Neuronal stem cell (in vitro differentiated cells): ENCODE measurements at places on chromosomes 1 and 21.

DNA sequence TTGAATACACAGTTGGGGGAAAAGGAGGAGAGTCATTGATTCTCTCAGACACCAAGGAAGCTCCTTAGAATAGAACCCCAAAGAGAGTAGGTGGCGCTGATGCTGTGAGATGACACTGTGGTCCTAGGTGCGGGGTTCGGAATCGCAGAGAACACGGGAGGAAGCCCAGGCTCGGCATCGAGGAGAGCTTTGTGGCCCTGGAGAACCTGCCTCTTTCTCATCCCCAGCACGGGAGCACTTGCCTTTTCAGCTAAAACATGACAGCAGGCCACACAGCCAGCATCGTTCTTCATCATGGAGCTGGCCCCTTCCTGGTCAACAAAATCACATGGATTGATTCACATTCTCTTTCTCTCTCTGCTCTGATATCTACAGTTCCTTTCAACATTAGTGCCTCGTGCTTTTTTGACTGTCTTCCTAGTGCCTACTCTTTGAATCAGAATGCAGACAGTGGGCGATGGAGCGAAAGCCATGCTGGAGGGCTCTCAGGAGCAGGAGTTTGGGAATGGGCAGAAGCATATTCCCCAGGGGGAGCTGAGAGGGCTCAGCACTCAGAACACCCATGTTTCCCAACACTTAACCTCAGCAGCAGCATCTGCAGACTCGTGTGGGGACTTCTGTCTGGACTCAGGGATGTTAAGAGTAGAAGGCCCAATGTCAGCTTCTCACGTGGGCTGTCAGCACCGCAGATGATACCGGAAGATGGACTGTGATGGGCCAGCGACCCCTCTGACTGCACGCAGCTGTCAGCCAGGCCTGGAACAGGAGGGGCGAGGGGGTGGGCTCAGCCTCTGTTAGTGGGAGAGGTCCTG, 539.4 kb downstream of the KIF26B start:
- no peak for DNase-seq
- H3K27ac ChIP-seq: no peak overlapping the region
- no peaks in the 10 kb centered on the region for H3K36me3 ChIP-seq
- no peaks in the 10 kb centered on the region for H3K27me3 ChIP-seq
- no peaks in the 10 kb centered on the region for H3K4me1 ChIP-seq
- H3K4me3 ChIP-seq: no peak overlapping the region

DNA sequence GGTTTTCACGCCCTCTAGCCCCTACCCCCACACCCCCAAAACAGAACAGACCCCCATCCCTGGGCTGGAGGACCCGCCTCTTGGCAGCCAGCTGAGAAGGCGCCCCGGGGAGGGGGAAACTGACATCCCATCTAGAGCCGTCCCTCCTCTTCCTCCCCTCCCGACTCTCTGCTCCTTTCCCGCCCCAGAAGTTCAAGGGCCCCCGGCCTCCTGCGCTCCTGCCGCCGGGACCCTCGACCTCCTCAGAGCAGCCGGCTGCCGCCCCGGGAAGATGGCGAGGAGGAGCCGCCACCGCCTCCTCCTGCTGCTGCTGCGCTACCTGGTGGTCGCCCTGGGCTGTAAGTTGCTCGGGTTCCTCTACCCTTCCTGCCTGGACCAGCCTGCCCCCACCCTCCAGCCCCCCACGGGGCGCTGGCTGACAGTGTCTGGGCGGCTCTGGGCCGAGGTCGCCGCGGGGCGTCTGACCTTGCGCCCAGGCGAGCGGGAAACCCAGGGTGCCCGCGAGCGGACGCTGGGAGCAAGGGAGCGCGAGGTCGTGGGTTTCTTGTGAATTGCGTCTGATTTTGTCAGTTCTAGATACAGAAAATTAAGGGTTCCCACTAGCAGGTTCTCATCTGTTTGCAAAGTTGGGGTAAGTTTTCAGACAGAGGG, 618 bp downstream of the JAM2 start:
- no peaks in the 10 kb centered on the region for H3K27me3 ChIP-seq
- peaks cover 26% of the 10 kb centered on the region for H3K36me3 ChIP-seq
- peaks cover 5% of the 10 kb centered on the region for H3K4me1 ChIP-seq
- peak overlapping the region; percentile 87 for H3K4me3 ChIP-seq
- DNase-seq: peak; percentile 47
- H3K27ac ChIP-seq: no peak overlapping the region

DNA sequence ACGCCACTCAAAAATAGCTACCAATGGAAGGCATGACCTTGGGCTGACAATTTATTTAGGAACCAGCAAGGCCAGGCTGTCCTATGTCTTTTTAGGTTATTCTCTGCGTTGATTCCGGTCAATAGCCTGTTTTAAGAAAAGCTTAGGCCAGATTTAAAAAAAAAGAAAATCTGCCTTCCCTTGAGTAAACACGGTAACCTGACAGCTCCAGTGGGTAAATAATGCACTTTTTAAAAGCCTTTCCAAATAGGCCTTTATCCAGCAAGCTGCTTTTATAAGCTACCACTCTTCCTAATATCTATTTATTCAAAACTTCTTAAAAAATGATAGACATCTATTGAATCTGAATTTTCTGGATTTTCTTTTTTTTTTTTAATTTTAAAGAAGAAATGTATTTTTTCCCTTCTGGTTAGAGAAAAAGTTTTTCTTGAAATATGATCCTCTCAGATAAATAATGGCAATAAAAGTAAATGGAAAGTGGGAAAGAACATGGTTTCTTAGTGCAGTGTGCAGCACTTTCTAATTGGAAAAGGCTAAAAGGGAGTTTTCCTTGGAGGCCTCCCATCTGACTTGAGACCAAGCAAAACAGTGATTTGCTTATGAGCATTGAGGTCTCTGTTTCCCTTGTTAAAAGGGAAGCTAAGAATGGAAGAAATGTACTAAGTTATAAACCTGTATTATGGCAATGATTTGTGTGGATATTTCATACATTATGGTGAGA, 281.0 kb upstream of the RUNX1 start:
- H3K27me3 ChIP-seq: no peaks in the 10 kb centered on the region
- no peak overlapping the region for H3K27ac ChIP-seq
- no peaks in the 10 kb centered on the region for H3K4me1 ChIP-seq

DNA sequence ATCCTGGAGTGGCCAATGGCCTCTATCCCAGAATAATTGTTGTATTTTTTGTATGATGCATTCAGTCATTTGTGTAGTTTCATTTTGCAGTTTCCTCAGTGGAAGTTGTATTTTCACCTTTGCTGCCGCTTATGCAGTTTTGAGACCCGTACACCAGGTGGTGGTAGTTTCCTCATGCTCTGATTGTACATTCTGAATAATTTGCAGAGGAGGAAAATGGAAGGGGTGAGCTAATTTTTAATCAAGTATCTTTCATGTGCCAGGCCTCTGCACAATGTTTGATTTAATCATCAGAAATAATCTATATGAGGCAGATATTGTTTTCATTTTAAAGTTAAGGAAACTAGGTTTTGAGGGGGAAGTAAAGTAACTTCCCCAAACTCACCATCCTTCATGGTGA, 29.5 kb downstream of the HLX start:
- no peaks in the 10 kb centered on the region for H3K36me3 ChIP-seq
- no peak overlapping the region for H3K4me3 ChIP-seq
- DNase-seq: no peak
- H3K4me1 ChIP-seq: peaks cover 1% of the 10 kb centered on the region
- H3K27me3 ChIP-seq: no peaks in the 10 kb centered on the region

DNA sequence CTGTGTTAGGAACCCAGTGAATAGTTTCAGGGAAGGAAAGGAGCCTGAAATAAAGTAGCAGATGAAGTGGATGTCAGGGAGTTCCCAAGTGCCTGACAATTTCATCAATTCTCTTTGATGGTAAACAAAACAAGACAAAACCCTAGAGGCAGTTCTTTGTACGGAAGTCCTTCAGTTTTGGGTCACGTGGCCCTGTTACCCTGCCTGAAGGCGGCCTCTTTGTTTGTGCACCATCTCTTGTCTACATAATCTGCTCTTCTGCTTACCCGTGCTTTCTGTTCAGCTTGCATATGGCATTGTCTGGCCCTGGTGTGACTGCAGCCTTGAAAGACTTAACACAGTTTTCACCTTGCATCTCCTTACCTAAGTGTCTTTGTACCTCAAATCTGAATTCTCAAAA, 166.7 kb upstream of the DUSP10 start:
- no peak overlapping the region for H3K4me3 ChIP-seq
- H3K27ac ChIP-seq: no peak overlapping the region
- no peaks in the 10 kb centered on the region for H3K36me3 ChIP-seq
- DNase-seq: no peak
- peaks cover 3% of the 10 kb centered on the region for H3K4me1 ChIP-seq

GRCh38 chr1:5485968-5486696, 506.1 kb downstream of the NPHP4 start:
- DNase-seq: no peak
- H3K27ac ChIP-seq: no peak overlapping the region
- no peaks in the 10 kb centered on the region for H3K4me1 ChIP-seq
- no peaks in the 10 kb centered on the region for H3K36me3 ChIP-seq
- H3K4me3 ChIP-seq: peak overlapping the region; percentile 42
- no peaks in the 10 kb centered on the region for H3K27me3 ChIP-seq

- DNase-seq: no peak
- H3K4me1 ChIP-seq: no peaks in the 10 kb centered on the region
- no peaks in the 10 kb centered on the region for H3K27me3 ChIP-seq
Measured at GRCh38 chr1:185672719-185673360, 61.4 kb upstream of the HMCN1 start.

DNA sequence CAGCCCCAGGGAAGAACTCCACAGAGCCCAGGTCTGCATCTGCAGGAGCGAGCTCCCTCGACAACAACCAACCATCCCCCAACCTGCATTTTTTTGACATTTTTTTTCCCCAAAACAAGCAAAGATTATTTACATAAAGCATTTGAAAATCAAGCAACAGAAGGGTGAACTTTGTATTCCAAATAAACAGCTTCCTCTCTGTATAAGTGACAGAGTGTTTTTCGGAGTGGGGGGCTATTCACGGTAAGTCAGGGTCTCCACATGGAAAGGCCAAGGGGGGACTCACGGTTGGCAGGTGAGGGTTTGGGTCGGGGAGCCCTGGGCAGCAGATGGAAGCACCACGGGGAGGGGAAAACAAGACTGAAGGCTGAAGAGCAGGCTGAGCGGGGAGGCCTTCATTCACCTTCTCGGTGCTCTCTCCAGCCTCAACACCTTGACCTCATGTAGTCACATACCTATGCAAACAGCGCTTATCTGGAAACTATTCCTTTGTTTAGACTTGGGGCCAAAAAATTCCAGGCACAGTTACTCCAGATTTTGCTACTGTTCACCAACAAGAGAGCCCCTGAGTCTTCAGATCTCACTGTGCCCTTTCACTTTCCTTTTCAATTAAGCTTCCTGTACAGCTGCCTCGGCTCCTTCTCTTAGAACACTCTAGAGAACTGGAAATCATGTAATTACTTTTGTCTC, 27.6 kb downstream of the C2CD2 start:
- peaks cover 1% of the 10 kb centered on the region for H3K4me1 ChIP-seq
- no peaks in the 10 kb centered on the region for H3K36me3 ChIP-seq
- no peak for DNase-seq
- H3K4me3 ChIP-seq: no peak overlapping the region
- H3K27me3 ChIP-seq: no peaks in the 10 kb centered on the region

- no peak overlapping the region for H3K27ac ChIP-seq
- DNase-seq: no peak
- H3K4me3 ChIP-seq: no peak overlapping the region
Measured at GRCh38 chr21:25381936-25382452, 225.3 kb downstream of the MRPL39 start.

DNA sequence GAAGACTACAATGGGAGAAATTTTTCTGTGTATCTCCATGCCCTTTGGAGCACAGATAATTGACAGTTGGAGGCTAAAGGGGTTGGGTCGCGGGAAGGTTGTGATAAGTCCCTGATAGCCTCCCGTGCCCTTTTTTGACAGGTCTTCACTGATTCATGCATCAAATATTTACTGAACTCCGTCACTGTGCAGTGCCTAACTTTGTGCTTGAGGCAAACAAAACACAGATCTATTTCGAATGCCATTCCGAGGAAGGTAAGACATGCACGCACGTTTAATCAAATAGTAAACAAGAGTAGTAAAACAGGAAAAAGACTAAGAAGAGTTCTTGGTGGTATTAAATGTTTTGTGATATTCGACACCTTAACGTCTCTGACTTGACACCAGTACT, 494 bp upstream of the PIP5K1A start:
- no peaks in the 10 kb centered on the region for H3K27me3 ChIP-seq
- DNase-seq: no peak
- peak overlapping the region; percentile 98 for H3K4me3 ChIP-seq
- H3K36me3 ChIP-seq: peaks cover 19% of the 10 kb centered on the region
- H3K4me1 ChIP-seq: peaks cover 5% of the 10 kb centered on the region

- no peaks in the 10 kb centered on the region for H3K27me3 ChIP-seq
- no peak overlapping the region for H3K27ac ChIP-seq
- DNase-seq: no peak
- H3K4me1 ChIP-seq: no peaks in the 10 kb centered on the region
- H3K4me3 ChIP-seq: no peak overlapping the region
Measured at GRCh38 chr1:106998431-106999002, 58.0 kb upstream of the PRMT6 start.

DNA sequence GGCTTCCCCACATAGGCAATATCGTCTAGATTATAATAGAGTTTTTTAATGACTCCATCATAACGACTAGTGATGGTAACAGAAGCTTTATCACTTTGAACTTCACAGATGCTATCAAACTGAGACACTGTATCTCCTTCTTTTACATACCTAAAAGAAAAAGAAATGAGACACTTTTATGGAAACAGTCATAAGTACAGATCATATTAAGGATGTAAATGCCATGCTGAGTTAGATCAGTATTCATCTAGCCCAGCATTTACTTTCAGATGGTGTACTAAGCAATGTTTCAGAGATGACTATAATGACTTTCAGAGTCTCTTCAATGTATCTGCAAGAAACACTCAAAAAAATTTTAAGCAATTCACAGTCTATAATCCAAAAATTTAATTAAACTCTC, 18.9 kb downstream of the DBT start:
- DNase-seq: no peak
- no peak overlapping the region for H3K4me3 ChIP-seq
- H3K27me3 ChIP-seq: no peaks in the 10 kb centered on the region
- H3K27ac ChIP-seq: no peak overlapping the region

- H3K27ac ChIP-seq: no peak overlapping the region
- H3K27me3 ChIP-seq: no peaks in the 10 kb centered on the region
- DNase-seq: no peak
Measured at GRCh38 chr1:42935313-42935895, 23.3 kb downstream of the SLC2A1 start.

- no peak overlapping the region for H3K27ac ChIP-seq
- no peak for DNase-seq
- no peaks in the 10 kb centered on the region for H3K36me3 ChIP-seq
- peaks cover 1% of the 10 kb centered on the region for H3K4me1 ChIP-seq
Measured at GRCh38 chr1:160708801-160709200, 2.8 kb downstream of the CD48 start.
